ENCODE measurements at places on chromosomes 2 and 18. TPM values are rescaled to one million over a fixed set of nuclear protein-coding genes. Genes with fewer than 3 reads are reported as not detected.

GRCh38 chr18:13313006-13313686 lies 94.6 kb downstream of the LDLRAD4 start:
- no peak for DNase-seq
- H3K4me1 ChIP-seq, result no peaks in the 10 kb centered on the region
- no peak overlapping the region for H3K4me3 ChIP-seq

- H3K27me3 ChIP-seq, result no peaks in the 10 kb centered on the region
- no peak overlapping the region for H3K4me3 ChIP-seq
- no peak overlapping the region for H3K27ac ChIP-seq
- DNase-seq, result no peak
Measured at GRCh38 chr2:208798698-208799097, 392.1 kb downstream of the PTH2R start.

The LRRC30 gene
- total RNA-seq, result not detected

- H3K27me3 ChIP-seq, result no peaks in the 10 kb centered on the region
- peaks cover 27% of the 10 kb centered on the region for H3K4me1 ChIP-seq
- peak; percentile 86 for DNase-seq
- H3K27ac ChIP-seq, result peak overlapping the region; percentile 90
- peak overlapping the region; percentile 77 for H3K4me3 ChIP-seq
Measured at GRCh38 chr2:43221124-43221762, 5.2 kb downstream of the ZFP36L2 start.

The MFSD2B gene
- 0.47 TPM for total RNA-seq

The NT5C1B gene
- total RNA-seq, result not detected

The RAMP1 gene
- 33.6 TPM for total RNA-seq

DNA sequence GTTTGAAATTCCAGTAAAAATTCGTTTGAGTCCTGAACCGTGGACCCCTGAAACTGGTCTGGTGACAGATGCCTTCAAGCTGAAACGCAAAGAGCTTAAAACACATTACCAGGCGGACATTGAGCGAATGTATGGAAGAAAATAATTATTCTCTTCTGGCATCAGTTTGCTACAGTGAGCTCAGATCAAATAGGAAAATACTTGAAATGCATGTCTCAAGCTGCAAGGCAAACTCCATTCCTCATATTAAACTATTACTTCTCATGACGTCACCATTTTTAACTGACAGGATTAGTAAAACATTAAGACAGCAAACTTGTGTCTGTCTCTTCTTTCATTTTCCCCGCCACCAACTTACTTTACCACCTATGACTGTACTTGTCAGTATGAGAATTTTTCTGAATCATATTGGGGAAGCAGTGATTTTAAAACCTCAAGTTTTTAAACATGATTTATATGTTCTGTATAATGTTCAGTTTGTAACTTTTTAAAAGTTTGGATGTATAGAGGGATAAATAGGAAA lies 80.7 kb downstream of the ACSL3 start:
- H3K36me3 ChIP-seq, result no peaks in the 10 kb centered on the region
- no peak for DNase-seq
- H3K27me3 ChIP-seq, result no peaks in the 10 kb centered on the region
- no peak overlapping the region for H3K27ac ChIP-seq
- H3K4me3 ChIP-seq, result no peak overlapping the region

The SIX3 gene
- total RNA-seq, result not detected

DNA sequence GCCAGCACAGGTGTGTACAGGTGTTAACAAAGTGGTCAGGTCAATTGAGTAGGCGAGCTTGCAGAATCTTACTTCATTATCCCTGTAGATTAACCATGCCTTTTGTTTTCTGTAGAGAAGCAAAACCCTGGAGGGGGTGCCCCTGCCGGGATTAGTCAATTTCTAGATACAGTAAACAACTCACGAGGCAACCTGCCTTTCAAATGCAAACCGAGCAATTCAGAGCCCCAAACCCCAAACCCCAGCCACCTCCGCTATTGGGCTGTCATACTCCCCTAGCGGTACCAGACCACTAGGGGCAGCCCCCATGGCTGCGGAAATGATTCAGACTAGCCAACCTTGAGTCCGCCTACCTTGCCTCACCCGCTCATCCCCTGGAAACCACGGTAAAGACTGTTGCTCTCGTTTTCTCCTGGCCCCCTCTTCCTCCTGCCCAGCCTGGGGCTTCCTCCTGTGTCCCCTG lies 61.4 kb upstream of the KIF5C start:
- DNase-seq, result no peak
- H3K36me3 ChIP-seq, result no peaks in the 10 kb centered on the region
- peaks cover 9% of the 10 kb centered on the region for H3K4me1 ChIP-seq
